ENCODE measurements at places on chromosomes 12 and 14. TPM values are rescaled to one million over a fixed set of nuclear protein-coding genes. Genes with fewer than 3 reads are reported as not detected.

Gene CLEC4A
- not detected for total RNA-seq

DNA sequence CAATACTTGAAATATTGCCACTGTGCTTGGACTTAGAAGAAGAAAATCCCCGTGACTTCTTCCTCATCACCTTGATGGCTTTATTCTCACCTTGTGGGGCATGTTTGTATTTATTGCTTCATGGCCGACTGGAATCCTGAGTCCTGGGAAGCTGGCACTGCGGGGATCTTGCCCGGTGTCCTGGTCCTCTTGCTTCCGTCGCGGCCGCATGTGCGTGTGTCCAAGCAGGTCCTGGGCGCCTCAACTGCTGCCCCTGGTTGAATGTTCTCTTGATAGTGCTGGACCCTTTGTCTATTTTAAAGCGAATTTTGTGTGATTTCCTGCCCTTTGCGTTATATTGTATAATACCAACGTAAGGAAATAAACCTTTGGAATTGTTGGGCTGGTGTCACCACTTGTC is 6.3 kb upstream of the PUS1 start:
- no peak for DNase-seq

GRCh38 chr12:64404470-64405256 is 471 bp downstream of the XPOT start:
- DNase-seq: no peak

Gene LRRK2
- 3.8 TPM for total RNA-seq

Gene ACSM4
- total RNA-seq: not detected

DNA sequence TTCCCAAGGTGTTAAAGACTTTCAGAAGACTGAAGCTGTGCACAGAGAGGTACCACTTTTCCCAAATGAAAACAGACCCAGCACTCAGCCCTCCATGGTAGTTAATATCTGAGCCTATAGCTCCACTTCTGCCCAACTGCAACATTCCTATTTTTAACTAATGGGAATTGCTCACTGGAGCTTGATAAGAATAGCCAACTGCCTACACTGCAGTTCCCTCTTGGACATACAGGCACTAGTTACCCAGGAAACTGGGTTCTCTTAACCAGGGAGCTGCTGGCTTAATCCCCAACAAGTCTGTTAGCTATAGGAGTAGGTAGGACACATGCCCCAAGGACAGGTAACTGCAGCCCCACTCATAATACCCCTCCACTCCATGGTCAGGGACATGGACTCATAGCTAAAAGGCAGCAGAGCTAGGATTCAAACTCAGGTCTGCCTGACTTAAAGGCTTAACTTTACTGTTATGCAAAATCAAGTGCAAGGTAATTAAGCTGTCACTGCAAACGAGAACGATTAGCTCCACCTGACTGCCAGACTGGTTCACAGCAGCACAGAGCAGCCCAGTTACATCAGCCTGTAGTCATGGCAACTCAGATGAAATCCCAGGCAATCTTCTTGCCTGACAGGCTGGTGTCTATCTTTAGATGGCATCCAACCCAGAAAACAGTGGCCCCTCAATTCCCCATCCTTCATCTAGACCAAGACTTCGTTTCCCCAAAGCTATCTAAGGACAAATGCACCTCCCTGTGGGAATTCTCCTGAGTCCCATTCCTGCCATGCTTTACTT is 77.1 kb upstream of the ACTN1 start:
- no peak for DNase-seq

Gene STYK1
- total RNA-seq: 21.8 TPM

DNA sequence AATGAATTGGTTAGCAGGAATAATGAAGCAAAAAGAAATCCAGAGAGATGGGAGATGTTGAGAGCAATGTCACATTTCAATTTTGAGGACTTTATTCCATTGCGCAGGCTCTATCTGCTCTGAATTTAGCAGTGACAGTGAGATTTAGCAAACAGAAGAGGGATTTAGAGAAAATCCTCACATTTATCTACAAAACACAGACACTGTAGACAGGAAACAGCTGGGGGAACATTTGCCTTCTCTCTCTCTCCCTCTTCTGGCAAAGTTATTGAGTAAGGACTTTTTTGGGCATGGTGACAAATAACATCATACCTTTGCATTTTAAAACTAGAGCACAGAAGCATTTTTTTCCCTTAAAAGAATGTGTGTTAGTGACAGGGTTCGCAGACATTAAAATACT is at the start of gene IGF1:
IGF1 (minus strand) TSS at position 158 of the 400 bp plus-strand sequence. CDS start 182 bp downstream, outside the sequence.
- DNase-seq: peak; percentile 60

Gene OR10P1
- total RNA-seq: not detected

DNA sequence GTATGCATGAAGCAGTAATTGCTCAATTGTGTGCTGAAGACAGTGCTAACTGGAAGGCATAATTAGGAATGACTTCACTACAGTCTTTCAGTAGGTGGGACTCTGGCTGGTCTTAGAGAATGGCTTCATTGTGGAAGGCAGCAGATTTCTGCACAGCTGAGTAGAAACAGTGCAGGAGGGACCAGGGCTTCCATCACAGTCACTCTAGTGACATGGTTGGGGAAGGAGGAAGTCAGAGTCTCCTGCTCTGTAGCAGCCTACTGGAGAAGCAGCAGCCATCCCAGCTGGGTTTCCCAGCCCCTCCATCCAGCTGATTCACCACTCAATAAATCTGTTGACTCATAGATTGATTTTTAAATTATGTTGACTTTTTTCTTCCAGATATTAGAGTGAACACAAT is 80.6 kb upstream of the DBX2 start:
- DNase-seq: no peak
